ENCODE measurements at places on chromosomes 4 and X.

DNA sequence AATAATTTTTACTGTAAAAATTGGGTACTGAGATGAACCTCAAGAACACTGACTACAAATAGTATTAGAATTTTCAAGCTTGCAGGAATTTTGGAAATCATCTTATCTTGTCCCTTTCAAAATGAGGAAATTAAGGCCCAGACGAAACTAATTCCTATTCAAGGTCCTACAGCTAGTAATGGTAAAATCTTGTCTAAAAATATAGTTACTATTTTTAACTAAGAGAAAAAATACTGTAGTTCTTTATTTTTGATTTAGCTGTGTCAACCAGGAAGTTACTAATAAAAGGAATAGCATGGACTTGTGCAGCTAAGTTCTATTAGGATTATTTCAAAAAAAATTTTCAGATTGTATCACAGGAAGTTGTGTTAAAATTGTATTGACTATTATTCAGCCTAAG lies 12.7 kb downstream of the PRIMPOL start:
- no peak for DNase-seq

- no peak for DNase-seq
Measured at GRCh38 chr4:1948892-1949436, 59.8 kb downstream of the NELFA start.

DNA sequence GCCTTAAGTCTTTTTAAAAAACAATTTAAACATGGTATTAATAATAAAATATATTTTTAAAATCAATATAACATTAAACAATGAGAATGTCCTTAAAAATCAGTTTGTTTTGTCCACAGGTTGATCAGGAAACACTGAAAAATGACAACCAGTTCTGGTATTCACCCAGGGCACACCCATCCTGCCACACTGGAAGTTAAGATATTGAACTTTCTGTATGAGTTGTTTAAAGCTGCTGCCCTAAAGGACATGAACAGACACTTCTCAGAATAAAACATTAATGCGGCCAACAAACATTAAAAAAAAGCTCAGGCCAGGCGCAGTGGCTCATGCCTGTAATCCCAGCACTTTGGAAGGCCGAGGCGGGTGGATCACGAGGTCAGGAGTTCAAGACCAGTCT lies 15.0 kb upstream of the HOPX start:
- DNase-seq: no peak

DNA sequence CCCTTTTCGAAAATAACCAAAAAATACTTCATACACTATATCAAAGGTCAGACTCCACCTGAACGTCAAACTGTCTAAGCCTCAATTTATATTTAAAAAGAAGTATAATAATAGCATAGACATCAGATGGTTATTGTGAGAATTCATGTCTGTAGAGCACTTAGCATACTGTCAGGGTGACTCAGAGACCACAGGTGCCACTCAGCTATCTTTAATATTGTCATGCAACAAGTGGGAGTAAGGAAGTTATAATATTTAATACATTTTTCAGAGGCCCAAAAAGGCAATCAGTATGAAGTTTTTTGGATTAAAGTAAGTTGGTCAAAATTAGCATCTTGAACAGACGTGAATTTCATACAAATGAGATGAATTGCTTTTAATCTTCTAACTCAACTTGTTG lies 93.3 kb downstream of the PHOX2B start:
- no peak for DNase-seq

DNA sequence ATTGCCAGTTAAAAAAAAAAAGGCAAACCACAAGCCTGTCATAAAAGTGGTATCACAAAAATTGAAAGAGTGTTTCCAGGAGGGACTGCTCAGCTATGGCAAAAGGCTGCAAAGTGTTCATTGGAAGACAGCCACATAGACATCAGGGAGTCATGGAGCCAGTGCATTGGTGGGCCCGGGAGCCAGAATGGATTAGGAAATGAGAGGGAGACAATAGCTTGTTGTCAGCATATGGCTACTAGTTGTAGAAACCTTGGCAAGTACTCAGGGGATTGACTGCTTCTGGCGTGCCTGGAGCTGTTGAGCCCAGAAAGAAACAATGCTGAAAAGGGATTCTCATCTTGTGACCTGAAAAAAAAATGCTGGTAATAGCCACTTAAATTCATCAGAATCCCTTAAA lies 5.0 kb downstream of the GAR1 start:
- no peak for DNase-seq

GRCh38 chr4:121680571-121680970 lies 16.2 kb downstream of the ANXA5 start:
- DNase-seq: no peak

DNA sequence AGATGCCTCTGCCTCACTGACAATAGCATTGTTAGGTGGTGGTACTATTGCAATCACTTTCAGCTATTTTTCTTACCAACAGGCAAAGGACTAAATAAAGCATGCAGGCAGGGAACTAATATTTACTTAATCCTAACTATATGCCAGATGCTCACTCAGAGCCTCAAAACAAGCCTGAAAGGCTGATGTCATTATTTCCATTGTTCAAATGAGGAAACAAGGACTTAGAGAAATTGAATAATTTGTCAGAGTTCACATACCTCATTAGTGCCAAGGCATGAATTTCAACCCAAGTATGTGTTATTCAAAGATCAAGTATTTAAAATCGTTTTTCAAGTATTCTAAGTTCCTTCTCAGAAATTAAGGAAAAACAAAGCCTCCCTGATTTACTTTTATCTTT lies 374.9 kb upstream of the TECRL start:
- DNase-seq: no peak

GRCh38 chrX:118553042-118553710 lies 57.6 kb downstream of the DOCK11 start:
- DNase-seq: no peak

DNA sequence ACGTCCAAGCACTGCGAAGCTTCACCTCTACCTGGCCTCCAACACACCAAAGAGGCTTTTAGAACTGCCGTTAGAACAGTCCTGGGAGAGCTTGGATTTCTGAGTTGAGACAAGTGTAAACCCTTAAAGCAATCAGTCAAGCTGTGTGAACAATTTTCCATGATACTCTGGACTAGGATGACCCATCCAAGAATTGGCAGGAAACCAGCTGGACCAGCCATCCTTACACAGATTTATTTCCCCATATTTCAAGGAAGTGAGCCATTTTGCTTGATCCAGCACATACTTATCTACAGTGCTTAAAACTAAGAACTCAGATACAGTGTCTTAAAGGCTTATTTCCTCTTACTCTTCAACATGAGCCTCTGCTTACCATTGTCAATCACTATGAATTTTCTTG lies 340.7 kb upstream of the HS3ST1 start:
- no peak for DNase-seq

GRCh38 chrX:115534383-115534782 lies 26.6 kb upstream of the PLS3 start:
- no peak for DNase-seq

DNA sequence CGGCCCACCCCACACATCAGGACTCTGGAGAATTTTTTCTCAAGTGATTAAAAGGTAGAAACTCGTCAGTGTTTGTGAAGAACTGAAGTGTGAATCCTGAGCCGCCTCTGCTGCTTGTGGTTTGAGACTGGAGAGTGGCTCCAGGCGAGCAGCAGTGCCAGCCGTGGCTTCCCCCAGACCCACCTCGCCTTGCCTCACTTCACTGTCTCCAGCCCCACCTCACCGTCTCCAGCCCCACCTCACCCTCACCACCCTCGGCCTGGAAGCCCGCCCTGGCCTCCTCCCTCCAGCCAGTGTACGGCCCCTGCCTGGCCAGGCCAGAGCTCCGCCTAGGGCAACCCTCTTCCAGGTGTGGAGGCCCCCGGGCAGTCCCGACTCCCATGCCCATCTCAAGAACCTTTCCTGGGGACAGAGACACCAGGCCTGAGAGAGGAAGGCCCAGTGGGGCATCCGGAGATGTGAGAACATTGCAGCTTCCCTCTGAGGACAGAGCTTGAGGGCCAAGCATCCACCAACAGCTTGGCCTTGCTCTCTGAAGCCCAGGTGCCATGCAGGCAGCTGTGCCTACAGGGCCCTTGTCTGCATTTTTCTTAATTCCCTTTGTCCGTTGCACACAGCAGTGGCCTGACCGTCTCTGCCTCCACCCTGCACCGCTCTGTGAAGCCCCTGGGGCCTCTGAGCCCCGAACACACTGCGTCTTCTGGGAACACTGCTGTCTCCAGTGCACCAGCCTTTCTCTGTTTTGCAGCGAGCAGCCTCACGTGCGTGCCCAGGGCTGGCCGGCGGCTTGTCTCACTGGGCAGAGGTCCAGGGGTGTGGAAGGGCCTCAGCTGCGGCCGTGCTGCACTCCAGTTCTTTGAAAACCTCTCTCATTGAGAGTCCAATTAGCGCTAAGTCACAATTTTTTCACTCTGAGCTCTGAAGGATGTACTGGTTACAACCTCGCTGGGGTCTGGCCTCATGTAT lies 13.8 kb downstream of the SH3BP2 start:
- DNase-seq: no peak
